Lower leg skin (tissue), 4 donors: ENCODE measurements at places on chromosomes 1 and 21.

- no peak for DNase-seq
These were observed 24.9 kb upstream of the TMEM52 start for GRCh38 chr1:1943834-1944570.

- DNase-seq: peak; percentile 56
These were observed 208.7 kb upstream of the CSF3R start for GRCh38 chr1:36691374-36691773.

DNA sequence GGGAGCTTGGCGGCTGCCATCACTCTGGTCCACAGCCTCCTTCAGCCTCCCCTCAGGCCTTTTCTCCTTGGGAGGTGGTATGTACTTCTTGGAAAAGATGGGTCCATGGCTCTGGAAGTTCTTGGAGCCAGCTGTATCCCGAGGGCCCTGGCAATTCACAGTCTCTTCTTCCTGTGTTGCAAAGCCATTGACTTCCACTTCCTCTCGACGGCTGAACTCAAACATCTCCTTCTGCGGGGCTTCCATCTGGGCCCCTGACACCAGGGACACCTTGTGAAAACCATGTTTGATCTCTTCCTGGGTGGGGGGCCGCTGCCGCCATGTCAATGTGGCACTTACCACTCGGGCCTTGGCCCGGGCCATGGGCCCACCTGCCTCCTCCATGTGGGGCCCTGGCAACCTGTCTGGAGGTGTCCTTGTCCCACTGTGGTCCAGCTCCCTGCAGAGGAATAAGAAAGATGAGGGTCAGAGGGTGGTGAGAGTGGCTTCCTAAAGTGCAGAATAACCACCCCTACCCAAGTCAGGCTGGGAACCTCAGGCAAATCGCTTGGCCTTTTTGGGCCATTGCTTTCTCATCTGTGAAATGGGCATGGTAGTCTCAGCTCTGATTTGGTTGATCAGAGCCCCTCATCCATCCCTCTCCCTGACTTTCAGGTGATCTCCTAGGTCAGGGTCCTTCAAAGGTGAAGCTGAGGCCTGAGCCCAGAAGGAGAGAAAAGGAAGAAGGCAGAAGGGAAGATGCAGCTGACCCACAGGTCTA is 7.5 kb downstream of the CRYBG2 start:
- no peak for DNase-seq

- no peak for DNase-seq
These were observed 24.0 kb downstream of the HENMT1 start for GRCh38 chr1:108636876-108637275.

- no peak for DNase-seq
These were observed 363.1 kb downstream of the PLPP3 start for GRCh38 chr1:56216218-56216617.
